ENCODE measurements at places on chromosomes 4 and X. TPM values are rescaled to one million over a fixed set of nuclear protein-coding genes. Genes with fewer than 3 reads are reported as not detected.

Gene GABRQ
- total RNA-seq, result not detected

Gene IL13RA1
- total RNA-seq, result 35.8 TPM

Gene OCIAD1
- 81.3 TPM for total RNA-seq

Gene AFP
- not detected for total RNA-seq

Gene CYTL1
- total RNA-seq, result 29.2 TPM

Gene HSD17B13
- 0.13 TPM for total RNA-seq

Gene GAB3
- 13.9 TPM for total RNA-seq

Gene ATOH1
- total RNA-seq, result not detected

Gene GPR143
- 1.5 TPM for total RNA-seq

Gene MAGEB2
- not detected for total RNA-seq

Gene FABP2
- not detected for total RNA-seq

Gene ODAM
- not detected for total RNA-seq

Gene ENPEP
- total RNA-seq, result 0.49 TPM

Gene HPGDS
- total RNA-seq, result not detected

Gene DCX
- total RNA-seq, result not detected

Gene FHL1
- total RNA-seq, result 112 TPM

Gene CDS1
- total RNA-seq, result 0.06 TPM

Gene FRMD7
- total RNA-seq, result under 0.01 TPM

Gene NAT8L
- under 0.01 TPM for total RNA-seq

Gene EFHC2
- total RNA-seq, result under 0.01 TPM

Gene CFAP99
- 0.16 TPM for total RNA-seq

Gene RADX
- 0.65 TPM for total RNA-seq

Gene CD38
- total RNA-seq, result 5.3 TPM

Gene CT45A5
- total RNA-seq, result not detected

Gene C1QTNF7
- total RNA-seq, result not detected

Gene PCDH10
- total RNA-seq, result 0.38 TPM

Gene MAGEA8
- total RNA-seq, result not detected

Gene TRAM1L1
- 1.4 TPM for total RNA-seq

Gene UGT2A1
- not detected for total RNA-seq

Gene GATA1
- total RNA-seq, result not detected

Gene FRG2
- total RNA-seq, result under 0.01 TPM

Gene CCNB3
- total RNA-seq, result 0.16 TPM

Gene TRIM60
- not detected for total RNA-seq

Gene MAPK10
- under 0.01 TPM for total RNA-seq

Gene NSUN7
- total RNA-seq, result under 0.01 TPM

Gene TMEM144
- 6.3 TPM for total RNA-seq

Gene COX7B2
- total RNA-seq, result not detected

Gene SMARCA1
- total RNA-seq, result 31.3 TPM

Gene TNMD
- under 0.01 TPM for total RNA-seq
